Frontal cortex (tissue), 4 donors: ENCODE measurements at places on chromosomes 2 and 18.

- DNase-seq = no peak
Measured at GRCh38 chr2:145849466-145849865, 1329.5 kb upstream of the ZEB2 start.

GRCh38 chr2:137921105-137921880, 43.0 kb upstream of the HNMT start:
- no peak for DNase-seq

DNA sequence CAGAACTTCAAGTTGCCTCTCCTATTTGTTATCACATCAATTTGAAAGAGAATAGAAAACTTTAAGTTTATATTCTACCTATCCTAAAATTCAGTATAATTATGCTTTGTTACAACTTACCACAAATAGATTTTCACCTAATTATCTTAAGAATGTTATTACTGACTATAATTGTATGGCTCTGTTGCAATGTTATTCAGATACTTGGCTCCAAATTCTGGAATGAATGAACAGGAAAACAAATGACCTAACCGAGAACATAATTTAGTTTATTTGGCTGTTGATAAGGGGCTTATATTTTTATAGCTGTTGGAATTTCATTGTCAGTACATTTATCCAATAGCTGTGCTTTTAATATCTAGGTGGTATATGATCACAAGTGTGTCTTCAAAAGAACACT, 173.2 kb upstream of the GULP1 start:
- DNase-seq = no peak

GRCh38 chr2:50606145-50606544, 425.8 kb downstream of the NRXN1 start:
- no peak for DNase-seq

- no peak for DNase-seq
Measured at GRCh38 chr18:41893432-41893831, 61.6 kb upstream of the PIK3C3 start.

DNA sequence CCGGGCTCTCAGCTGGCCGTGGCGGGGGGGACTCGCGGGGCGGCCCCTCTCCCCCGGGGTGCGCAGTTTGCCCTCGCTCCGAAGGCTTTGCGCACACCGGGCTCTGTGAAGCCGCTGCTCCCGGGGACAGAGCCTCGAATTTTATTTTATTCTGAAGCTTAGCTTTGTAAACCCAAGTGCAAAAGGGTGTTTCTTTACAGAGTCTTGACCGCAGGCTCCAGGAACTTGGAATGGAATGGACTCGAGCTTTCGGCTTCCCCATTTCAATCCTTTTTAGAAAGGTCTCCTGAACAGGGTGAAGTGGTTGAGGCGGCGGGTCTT, 2.0 kb downstream of the GALR1 start:
- DNase-seq = no peak

GRCh38 chr2:40281021-40281940, 170.6 kb downstream of the SLC8A1 start:
- no peak for DNase-seq

DNA sequence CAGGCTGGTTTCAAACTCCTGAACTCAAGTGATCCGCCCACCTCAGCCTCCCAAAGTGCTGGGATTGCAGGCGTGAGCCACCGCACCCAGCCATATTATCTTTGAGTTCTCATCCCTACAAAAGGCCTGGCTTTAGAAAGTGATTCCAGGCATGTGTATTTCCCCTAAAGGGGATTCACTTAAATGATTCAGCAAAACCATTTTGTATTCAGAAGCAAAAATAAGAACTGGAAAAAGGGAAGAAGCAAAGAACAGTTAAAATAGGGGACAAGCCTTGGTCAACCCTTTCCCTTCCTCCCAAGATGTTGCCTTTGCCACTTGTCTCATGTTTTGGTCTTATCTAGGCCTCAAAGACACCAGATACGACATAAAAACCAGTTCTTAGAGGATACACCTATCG, 10.5 kb downstream of the TM4SF20 start:
- no peak for DNase-seq

GRCh38 chr2:218294430-218295022, 2.2 kb upstream of the TMBIM1 start:
- no peak for DNase-seq

- peak; percentile 38 for DNase-seq
Measured at GRCh38 chr2:207073801-207074678, 91.7 kb downstream of the KLF7 start.

GRCh38 chr2:55776479-55776878, 82.8 kb upstream of the PNPT1 start:
- no peak for DNase-seq

- DNase-seq = no peak
Measured at GRCh38 chr2:11296401-11296800, 48.0 kb downstream of the ROCK2 start.

GRCh38 chr2:204321910-204322751, 223.1 kb upstream of the PARD3B start:
- no peak for DNase-seq

DNA sequence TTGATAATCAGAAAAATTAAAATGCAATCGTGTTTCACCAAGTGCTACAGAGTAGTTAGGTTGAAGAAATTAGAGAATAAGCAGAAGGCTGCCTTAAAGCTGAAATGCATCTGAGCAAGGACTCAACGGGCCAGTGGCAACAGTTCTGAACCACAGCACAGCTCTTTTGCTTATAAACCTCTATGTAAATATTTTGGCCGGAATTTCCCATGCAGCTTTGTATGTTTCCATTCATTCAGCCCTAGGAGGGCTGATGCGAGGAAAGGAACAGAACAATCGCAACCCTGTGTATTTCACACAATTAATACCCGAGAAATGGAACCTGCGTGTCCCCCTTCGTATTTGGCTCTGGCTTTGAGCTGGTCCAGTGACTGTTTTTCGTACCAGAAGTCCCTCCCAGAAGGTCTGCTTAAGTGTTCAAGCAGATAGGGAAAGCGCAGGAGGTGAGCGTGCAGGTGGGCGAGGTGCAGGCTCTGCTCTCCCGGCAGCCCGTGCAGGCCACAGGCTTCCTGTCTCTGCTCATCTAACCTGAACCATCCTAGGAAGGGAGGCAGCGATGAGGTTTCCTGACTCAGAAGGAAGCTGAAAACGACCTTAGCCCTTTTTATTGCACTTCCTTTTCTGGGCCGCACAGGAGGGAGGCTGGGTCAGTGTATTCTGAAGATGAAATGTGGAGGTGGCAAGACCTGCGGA, 67.3 kb downstream of the ASB1 start:
- no peak for DNase-seq

DNA sequence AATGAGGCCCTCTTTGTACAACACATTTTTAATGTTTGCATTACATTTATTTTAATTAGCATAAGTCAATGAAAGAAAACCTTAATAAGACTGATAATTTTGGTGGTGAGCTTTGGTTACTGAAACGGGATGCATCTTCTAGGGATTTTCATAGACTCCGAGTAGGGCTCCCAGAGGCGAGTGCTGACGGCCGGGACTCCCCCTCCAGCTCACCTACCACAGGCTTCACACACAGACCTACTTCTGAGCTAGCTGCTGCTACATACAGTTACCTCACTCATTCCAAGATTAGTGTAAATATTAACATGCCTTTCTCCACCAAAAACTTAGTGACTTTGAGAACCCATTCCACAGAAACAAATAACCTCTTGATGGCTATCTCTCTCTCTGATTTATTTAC, 271.1 kb downstream of the GALR1 start:
- DNase-seq = no peak

- no peak for DNase-seq
Measured at GRCh38 chr2:197869501-197870111, 65.2 kb downstream of the PLCL1 start.

- DNase-seq = no peak
Measured at GRCh38 chr2:23940718-23941620, 706 bp downstream of the UBXN2A start.

- DNase-seq = no peak
Measured at GRCh38 chr2:119369845-119370244, 3.1 kb downstream of the DBI start.

- no peak for DNase-seq
Measured at GRCh38 chr18:68478246-68478645, 236.7 kb downstream of the TMX3 start.

- DNase-seq = no peak
Measured at GRCh38 chr18:48816554-48816953, 134.2 kb downstream of the SMAD7 start.

DNA sequence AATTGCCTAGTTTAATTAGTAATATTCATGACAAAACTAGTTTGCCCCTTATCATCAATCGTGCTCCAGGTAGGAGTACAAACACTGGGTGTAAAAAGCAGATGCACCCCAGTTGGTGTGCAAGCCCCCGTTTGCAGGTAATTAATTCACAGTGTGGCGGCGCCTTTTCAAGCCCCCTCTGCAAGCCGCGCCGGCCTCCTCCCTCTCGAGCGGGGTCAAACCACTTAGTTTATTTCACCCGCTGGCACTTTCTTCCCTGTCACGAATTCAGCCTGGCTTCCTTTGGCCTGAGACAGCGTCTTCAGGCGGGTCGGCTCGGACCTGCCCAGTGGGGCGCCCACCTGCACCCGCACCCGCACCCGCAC, 64.7 kb upstream of the MAPRE2 start:
- no peak for DNase-seq

GRCh38 chr18:26003356-26003755, 87.1 kb downstream of the SS18 start:
- DNase-seq = no peak

GRCh38 chr2:126714191-126714965, 58.4 kb downstream of the GYPC start:
- no peak for DNase-seq

- DNase-seq = no peak
Measured at GRCh38 chr2:107775791-107776190, 50.9 kb upstream of the RGPD4 start.

- no peak for DNase-seq
Measured at GRCh38 chr2:119701352-119701751, 22.4 kb downstream of the TMEM177 start.

DNA sequence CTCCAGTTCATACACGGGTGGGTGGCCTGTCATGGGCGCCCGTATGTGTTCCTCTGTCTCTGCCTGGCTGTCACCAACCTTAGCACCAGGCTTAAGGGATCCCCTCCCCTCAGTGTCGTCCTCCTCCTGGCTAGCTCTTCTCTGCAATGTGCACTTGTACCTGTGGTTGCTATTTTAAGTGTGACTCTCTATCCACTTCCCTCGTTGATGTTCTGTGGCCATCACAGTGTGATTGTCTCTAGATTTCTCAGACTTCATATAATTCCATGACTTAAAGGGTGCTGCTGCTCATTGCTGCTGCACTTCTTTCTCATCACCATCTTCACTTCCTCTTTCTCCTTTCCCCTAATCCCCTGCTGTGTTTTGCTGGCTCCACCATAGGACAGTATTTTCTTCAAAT, 143.4 kb downstream of the EML6 start:
- no peak for DNase-seq

DNA sequence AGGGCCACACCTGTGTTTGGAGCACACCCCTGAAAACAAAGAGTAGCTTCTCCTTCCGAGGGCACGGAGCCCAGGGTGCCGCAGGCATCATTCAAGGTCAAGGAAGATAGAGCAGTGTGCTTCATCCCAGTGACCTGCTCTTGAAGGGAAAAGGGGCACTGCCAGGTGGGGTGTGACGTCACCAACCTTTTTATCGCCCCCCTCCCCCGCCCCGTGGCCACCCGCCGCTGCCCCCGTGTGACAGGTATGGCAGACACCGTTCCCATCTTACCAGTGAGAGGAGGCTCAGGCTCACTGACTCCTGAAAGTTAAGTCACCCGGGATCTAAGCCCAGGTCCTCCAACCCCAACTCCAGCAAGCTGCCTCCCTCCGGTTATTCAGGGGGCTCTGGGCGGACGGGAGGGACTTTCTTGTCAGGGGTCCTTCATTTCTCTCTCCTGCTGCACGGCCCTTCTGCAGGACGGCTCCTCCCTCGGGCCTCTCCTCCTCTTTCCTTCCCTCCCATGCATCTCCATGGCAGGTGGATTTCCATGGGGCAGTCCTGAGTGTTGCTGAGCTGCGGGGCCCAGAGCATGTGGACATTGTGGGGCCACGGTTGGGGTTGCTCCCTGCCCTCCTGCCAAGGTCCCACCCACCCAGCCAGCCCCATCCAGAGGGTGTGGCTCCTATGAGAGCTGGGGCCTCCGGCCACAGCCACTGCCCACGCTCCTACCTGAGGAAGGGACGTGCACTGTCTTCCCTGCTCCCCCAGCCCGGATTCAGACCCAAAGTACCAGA, 114.1 kb upstream of the HDAC4 start:
- DNase-seq = no peak

GRCh38 chr2:211449819-211450218, 893.4 kb downstream of the CPS1 start:
- DNase-seq = no peak

- DNase-seq = no peak
Measured at GRCh38 chr2:201172279-201172678, 10.7 kb upstream of the CASP10 start.

DNA sequence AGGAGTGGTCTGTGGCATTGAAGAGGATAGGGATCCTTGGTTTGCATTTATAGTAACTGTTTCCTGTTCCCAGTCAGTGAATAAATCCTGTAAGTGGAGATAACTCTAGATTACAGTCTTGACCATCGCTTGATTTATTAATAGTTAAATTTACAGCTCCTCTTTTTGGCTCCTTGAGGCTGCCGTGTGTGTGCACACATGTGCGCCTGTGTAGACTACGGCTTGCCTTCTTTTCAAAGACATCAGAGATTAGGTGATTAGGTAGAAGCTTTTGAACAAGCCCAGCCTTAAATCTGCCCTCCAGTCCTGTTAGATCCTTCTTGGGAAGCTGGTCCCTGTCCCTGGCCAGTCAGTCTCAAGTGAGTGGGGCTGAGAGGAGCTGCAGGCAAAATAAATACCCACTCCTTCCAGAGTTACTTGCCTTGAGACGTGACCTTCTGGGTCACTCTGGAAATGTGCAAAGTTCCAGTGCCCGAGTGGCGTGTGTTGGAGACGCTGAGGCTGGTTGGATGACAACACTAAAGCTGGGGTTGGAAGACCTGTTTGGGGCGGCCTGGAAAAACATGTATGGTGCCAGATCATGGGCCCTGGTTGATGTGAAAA, 32.0 kb downstream of the TCF7L1 start:
- no peak for DNase-seq

GRCh38 chr2:150280231-150280630, 207.2 kb downstream of the RND3 start:
- no peak for DNase-seq

GRCh38 chr2:61210332-61210981, 48.5 kb downstream of the C2orf74 start:
- no peak for DNase-seq

DNA sequence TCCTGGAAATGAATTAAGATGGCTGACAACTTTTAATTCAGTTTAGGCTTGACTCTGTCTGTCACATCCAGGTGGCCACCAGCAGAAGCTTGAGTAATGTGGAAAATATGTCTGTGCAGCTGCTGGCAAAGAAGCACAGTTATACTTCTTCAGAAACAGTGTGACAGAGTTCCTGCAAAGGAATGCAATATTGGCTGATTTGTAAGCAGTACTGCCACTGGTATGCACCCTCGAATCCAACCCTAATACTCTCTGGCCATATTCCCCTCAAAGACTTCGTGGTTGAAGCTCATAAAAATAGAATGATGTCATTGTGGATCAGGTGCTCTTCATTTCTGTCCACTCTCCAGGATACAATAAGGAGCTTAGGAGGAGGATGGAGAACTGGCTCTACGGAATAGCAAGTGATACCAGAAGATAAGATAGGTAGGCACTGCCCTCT, 86.2 kb downstream of the METTL8 start:
- DNase-seq = no peak
